ENCODE measurements at places on chromosomes 7 and 10. TPM values are rescaled to one million over a fixed set of nuclear protein-coding genes. Genes with fewer than 3 reads are reported as not detected.

DNA sequence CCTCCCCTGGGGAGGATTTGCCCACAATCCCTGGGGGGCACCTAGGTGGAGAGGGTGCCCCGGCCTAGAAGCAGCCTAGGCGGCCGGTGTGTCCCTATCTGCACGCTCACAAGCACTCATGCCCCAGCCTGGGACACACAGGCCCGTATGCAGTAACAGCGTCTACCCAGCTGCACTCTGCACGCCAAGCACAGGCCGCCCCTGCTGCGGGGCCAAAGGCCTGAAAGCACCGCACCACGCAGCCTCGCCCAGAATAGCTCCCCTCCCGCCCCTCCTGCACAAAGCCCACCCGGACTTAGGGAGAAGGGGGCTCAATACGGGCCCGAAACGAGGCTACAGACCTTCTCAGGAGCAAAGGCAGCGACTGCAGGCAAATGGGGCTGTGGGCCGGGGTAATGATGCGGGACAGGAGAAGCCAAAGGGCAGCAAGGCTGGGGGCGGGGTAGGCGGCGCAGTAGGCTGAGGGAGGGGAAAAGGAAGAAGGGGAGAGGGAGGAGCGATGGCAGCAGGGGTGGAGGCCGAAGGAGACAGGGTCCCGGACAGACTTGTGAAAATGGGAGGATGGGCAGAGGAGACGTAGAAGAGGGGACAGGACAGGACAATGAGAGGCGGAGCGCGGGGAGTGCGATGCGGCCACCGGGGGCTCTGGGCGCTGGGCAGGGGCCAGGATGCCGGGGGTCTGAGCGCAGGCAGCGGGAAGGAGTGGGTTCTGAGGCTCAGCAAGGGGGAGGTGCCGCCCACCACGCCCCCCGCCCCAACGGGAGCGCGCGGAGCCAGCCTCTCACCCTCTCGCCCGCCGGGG, 544 bp downstream of the GPRIN2 start:
- DNase-seq: no peak

DNA sequence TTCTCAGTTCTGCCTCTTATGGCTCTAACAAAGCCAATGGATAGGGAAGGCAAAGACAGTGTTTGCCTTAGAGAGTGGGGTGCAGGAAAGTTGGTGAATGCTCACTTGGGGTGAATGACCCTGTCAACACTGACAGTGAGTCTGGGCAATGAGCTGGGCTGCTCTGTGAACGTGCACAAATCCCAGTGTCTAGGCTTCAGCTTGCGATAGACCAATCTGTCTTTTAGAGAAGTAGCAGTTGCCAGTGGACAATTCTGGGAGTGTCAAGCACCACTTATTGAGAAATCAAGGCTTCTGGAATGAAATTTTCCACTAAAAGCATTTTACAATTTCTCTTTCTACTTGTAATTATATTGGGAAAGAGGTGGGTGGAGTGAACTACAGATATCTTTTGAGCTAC, 141.4 kb downstream of the HERPUD2 start:
- DNase-seq: no peak

DNA sequence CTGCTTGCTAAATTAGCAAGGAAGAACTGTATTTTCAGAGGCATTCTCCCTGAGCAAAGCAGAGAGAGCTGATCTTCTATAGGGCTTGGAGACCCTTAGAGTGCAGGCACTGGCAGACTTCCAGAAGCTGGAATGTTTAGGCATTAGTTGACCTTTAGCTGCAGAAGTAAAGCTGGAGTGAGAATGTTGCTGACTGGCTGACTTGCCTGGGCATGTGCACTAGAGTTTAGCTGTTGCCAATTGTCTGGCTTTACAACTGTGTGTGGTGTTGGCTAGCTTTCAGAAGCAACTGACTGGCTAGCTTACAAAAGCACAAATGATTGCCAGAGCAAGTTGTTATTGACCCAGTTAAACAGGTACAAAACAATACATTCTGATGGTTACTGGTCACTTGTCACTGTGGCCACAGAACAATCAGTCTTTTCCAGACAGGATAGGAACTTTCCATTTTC, 25.1 kb downstream of the FAM13C start:
- no peak for DNase-seq

The CHN2 gene
- 1.5 TPM for total RNA-seq

The SYPL1 gene
- total RNA-seq: 58.4 TPM

All from naive thymus-derived CD8-positive, alpha-beta T cell (primary cell).